Activated CD4-positive, alpha-beta T cell treated with anti-CD3 and anti-CD28 coated beads, Interleukin-2, amount 50 U/mL, for 48 hours (primary cell): ENCODE measurements at places on chromosomes 11 and 22.

- DNase-seq: no peak
Observed at GRCh38 chr11:77172666-77172982, 44.6 kb downstream of the MYO7A start.

- DNase-seq: no peak
Observed at GRCh38 chr11:11608783-11609232, 13.0 kb downstream of the GALNT18 start.

- DNase-seq: peak; percentile 50
Observed at GRCh38 chr11:35142481-35143075, 3.6 kb downstream of the CD44 start.

DNA sequence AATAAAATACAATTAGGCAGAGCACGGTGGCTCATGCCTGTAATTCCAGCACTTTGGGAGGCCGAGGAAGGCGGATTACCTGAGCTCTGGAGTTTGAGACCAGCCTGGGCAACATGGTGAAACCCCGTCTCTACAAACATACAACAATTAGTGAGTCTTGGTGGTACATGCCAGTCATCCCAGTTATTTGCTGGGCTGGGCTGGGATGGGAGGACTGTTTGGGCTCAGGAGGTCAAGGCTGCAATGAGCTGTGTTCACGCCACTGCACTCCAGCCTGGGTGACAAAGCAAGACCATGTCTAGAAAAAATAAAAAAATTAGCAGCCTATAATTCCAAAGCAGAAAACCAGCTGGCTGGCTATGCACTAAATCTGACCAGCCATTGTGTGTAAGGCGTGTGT is 35.1 kb downstream of the APOL3 start:
- DNase-seq: no peak

- DNase-seq: no peak
Observed at GRCh38 chr11:57306161-57306876, 18.4 kb downstream of the TNKS1BP1 start.

DNA sequence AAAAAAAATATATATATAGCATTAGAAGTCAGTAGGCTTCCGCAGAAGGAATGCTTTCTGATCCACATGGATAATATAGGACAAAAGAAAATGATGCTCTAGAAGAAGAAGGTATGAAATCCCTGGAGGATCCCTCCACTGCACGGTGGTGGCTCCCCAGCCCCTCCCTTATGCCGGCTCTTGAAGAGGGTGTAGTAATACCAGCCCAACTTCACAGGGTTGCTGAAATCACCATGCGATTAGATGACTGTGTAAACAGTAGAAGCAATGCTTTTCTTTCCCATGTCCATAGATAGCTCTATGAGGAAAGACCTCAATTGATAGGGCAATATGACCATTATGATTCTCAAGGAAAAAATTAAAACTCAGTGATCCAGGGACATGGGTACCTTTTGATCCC is 3.2 kb upstream of the ETS1 start:
- DNase-seq: no peak

- no peak for DNase-seq
Observed at GRCh38 chr11:21447871-21448270, 745.0 kb upstream of the ANO5 start.

DNA sequence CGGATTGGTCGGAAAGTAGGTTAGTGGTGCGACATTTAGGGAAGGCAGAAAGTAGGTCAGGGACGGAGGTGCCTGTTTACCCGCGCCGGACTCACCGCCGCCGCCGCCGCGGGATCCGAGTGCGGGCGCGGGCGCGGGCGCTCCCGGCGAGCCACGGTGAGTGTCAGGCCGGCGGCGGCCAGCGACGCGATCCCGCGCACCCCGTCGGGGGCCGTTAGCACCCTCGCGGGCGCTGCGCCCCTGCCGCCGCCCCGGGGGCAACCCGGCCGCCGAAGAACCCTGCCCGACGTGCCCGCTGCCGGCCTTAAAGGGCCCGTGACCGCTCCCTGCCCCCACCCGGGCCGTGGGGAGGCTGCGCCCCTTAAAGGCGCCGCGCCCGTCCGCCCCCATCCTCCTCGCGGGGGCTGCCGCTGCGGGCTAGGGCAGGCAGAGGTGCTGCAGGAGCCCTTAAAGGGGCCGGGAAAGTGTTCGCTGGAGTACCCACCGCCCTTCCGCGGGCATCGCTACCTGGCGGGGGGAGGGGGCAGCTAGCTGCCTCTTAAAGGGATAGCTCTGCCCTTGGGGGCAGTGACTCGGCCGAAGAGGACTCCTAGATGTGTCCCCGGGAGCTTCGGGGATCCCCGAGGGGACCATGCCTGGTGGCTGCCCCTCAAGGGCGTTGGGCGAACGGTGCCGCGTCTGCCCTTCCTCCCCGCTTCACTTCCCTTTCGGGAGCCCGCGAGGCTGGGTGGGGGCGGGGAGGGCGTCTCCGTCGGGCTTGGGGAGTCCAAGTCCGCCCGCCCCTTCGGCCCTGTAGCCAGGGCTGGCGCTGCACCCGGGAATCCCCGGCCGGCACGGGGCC is at the start of gene BMAL1:
TSS of gene BMAL1 (plus strand) at position 23 of the 841 bp plus-strand sequence. CDS start 76,519 bp downstream, outside the sequence.
- DNase-seq: peak; percentile 61

- DNase-seq: no peak
Observed at GRCh38 chr22:26295563-26296126, 126.4 kb downstream of the SEZ6L start.

DNA sequence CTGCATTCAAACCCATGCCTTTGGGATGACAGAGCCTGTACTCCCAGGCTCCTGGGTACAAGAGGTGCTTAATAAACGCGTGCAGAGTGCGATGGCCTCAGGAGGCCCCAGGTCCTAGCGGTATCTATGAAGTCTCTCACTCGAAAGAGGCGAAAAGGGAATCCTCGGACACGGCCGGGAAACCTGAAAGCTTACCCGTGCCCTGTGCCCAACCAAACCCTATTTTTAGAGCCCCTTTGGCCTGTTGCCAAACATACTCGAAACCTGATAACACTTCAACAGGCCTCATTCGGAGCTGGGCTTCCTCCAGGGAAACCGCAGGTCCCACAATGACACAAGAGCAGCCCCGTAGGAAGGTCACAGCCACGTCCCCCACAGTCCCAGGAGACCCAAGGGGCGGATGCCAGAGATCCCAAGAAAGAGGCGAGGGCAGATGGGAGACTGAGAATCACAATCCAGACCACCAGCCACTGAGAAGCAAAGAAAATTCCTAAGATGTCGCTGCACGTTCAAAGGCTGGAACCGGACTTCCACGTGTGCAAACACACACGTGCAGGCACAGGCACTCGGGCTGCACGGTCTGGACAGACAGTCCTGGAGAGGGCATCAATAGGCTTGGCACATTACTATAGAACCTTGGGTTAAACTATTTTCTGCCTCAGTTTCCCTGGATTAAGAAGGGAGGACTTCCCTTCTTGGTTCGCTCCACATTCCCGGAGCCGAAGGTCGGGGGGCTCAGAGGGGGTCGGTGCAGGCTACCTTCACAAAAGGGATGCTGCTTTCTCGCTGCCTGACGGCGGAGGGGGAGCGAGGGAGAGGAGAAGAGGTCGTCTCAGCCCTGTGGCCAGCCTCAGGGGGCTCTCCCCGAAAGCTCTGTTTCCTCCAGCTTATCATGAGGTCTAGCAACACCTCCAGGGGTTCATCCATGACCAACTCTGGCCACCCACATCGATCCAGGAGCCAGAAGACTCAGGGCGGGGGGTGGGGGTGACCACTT is 8.2 kb downstream of the PDGFB start:
- peak; percentile 45 for DNase-seq

GRCh38 chr11:115626414-115626813 is 122.2 kb upstream of the CADM1 start:
- no peak for DNase-seq

- no peak for DNase-seq
Observed at GRCh38 chr22:22863001-22863400, 24.6 kb upstream of the IGLL5 start.

- no peak for DNase-seq
Observed at GRCh38 chr11:8766988-8767374, 84.4 kb downstream of the RPL27A start.

DNA sequence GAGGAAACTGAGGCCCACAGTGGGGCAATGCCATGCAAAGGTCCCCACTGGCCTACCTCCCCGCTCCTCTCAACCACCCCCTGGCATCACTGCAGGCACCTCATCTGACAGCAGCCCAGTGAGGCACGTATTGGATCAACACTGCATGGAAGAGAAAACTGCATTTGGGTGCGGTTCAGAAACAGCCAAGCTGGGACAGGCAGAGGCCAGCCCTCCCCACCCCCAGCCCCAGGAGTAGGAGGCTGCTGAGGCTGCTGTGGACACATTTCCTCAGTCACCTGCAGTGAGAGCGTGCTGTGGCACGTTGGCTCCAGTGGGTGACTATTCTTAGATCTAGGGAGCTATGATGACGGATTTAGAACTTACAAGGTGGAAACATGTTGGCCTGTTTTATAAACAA is 63.7 kb downstream of the KCNC1 start:
- no peak for DNase-seq

- no peak for DNase-seq
Observed at GRCh38 chr11:61709110-61709509, 28.9 kb downstream of the DAGLA start.

DNA sequence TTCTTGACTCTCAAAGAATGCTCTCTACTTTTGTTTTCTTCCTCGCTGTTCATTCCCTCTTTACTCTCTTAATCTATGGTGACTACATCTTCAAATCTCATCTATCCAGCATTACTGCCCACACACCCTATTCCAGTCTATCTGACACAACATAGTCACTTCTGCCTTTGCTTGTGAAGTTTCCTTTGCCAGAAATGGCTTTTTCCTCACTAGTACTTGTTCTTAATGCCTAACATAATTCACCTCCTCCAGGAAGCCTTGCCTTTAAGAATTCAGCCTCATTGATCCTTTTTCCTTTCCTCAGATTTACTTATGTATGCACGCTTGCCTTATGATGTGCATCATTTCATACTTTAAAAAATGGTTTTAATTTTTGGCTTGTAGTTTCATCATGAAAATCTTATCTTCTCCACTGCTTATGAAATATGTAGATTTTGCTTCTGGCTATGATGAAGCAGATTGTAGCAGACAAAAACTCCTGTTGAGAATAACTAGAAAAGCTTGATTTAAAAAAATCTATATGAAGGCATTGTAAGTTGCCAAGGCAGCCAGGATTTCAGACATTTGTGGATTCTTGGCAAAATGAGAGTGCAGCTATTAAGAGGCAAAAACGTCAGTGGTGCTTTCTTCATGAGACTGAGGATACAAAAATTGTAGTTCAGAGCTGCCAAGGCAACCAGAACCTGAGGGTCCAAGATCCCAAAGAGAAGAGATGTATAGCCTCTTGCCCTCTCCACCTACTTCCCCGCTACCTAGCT is 31.8 kb downstream of the RNF169 start:
- DNase-seq: no peak

GRCh38 chr11:58286249-58286648 is 18.2 kb upstream of the OR10W1 start:
- DNase-seq: no peak

DNA sequence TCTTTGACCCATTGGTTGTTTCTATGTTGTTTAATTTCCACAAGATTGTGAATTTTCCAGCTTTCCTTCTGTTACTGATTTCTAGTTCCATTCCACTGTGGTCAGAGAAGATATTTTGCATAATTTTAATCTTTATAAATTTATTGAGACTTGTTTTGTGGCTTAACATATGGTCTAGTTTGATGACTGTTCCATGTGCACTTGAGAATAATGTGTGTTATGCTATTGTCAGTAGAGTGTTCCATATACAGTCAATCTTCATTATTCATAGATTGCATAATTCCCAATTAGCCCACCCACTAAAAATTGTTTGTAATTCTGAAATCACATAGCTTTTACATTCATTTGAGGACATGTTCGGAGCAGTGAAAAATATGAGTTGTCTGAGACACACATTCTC is 346.1 kb upstream of the DDI1 start:
- no peak for DNase-seq

- no peak for DNase-seq
Observed at GRCh38 chr11:74636630-74637184, 44.3 kb downstream of the POLD3 start.

DNA sequence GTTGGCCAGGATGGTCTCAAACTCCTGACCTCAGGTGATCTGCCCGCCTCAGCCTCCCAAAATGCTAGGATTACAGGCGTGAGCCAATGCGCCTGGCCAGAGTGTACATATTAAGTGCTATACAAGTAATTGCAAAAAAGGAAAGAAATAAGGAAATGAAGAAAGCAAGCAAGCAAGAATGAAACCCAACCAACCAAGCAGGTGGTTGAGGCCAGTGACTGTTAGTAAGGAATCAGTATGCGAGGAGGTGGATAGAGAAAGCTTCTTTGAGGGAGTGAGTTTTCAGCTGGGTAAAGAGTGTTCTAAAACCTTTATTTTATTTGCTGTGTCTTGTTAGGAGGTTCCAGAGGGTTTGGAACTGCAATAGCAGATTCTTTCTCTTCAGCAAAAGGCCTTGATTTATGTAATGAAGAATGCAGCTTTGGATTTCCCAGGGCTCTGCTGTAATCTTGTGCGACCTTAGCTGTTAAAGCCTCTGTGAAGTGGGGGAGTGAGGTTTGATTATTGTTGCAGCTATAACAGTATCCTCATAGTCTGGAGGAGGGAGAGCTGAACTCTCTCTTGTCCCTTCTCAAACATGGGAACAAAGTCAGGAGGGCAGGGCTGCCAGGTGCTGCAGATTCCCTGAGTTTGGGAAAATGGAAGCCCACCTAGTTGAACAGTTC is 5.7 kb downstream of the AMPD3 start:
- no peak for DNase-seq

- DNase-seq: no peak
Observed at GRCh38 chr22:47618180-47619010, 855.9 kb downstream of the TBC1D22A start.

DNA sequence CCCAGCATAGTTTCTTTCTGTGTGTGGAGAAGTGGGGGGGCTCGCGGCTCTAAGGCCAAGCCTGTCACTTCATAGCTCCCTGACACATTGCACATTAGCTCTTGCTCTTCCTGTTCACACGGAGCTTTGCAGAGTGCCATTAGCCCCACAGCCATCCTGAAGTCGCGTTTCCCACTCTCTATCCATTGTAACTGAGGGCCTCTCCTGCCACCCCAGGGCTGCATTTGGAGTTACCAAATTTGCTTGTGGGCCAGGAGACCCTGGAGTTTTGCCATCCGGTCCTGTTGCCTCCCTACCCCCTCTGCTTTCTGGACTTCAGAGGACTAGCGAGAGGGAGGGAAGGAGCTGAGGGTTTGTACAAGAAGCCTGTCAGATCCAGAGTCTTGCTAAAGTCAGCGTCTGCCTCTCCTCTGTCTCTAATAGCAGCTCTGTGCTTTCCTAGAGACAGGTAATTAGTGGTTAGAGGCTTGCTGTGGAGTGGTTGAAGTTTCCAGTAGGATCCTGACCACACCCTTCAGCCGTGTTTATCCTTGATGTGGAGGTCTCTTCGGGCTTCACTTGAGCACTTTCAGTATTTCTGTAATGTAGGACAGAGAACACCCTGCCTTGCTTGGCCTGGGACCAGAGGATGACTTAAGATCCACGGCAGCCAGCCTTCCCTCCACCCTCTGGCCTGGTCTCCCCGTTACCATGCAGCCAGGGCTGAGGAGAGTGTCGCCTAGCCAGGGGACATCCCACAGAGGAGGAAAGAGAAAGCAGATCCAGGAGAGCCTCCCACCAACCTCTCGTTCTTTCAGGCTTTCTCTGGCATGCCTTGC is 14.1 kb downstream of the DCPS start:
- peak; percentile 21 for DNase-seq

DNA sequence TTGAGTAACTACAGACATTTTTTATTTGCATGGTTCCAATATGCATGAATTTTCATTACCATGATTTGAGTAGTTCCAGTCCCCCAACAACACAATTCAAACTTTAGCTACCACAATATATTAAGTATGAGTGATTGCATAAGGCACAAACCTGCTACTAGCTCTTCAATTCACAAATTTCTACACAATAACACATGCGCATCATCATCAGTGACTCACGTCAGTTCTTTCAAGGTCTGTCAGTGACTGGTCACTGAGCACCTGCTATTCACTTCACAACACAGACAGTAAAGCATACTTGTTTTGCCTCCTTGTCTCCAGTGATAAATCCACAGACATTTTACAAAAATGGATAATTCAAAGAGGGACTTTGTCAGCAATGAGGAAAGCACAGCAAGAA is 435.1 kb upstream of the CCDC90B start:
- DNase-seq: no peak
